ENCODE measurements at places on chromosomes 16 and 17.

GRCh38 chr16:23156110-23156509 is 6.9 kb upstream of the USP31 start:
- DNase-seq: no peak

DNA sequence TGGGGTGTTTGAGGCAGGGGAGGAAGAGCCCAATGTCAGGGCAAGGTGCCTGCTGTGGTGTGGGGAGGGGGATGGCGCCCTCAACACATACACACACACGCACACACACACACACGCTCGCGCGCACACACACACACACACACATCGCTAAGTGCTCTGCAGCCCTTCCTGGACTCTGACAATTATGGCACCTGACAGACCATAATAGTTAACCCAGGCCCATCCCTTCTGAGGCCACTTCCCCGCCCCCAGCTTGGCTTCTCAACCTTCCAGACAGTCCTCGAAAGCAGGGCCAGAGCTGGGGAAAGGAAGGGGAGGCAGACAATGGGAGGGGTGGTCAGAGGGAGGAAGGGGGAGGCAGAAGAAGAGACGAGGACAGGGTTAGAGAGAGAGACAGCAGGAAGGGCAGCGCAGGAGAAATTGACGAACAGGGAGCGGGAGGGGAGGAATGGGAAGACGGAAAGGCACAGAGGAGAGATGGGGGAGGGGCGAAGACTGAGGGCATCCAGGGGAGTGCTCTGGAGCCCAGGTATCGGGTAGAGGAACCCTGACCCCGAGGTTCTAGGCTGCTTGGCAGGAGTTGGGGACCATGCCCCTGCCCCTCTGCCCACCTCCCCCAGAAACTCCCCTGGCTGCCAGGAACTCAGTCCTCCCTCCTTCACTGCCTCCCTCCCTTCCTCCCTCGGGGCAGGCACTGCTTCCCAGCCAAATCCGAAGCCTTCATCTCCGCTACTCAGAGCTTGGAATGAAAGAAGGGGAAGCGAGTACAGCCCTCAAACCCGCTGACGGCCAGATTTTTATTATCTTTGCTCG is 4.0 kb downstream of the SRCIN1 start:
- DNase-seq: no peak

- DNase-seq: no peak
These were observed 79.9 kb downstream of the GPRC5B start for GRCh38 chr16:19804538-19805323.

GRCh38 chr16:52113533-52114183 is 433.3 kb downstream of the TOX3 start:
- no peak for DNase-seq

DNA sequence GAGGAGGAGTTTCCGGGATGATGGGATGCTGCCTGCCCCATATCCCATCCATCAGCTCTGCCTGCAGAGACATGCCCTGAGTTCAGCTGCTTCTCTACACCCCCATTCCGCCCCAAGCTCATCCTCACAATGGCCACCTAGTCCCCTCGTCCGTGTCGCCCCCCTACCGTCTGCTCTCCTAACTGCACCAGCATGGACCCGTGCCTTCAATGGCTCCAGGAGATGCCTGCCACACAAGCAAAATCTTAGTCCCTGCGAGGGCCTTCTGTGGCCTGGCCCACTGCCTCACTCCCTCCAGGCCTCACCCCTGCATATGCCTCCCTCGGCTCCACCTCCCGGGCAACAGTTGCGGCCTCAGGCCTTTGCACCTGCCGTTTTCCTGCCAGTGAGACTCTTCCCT is 1.8 kb upstream of the TELO2 start:
- no peak for DNase-seq

DNA sequence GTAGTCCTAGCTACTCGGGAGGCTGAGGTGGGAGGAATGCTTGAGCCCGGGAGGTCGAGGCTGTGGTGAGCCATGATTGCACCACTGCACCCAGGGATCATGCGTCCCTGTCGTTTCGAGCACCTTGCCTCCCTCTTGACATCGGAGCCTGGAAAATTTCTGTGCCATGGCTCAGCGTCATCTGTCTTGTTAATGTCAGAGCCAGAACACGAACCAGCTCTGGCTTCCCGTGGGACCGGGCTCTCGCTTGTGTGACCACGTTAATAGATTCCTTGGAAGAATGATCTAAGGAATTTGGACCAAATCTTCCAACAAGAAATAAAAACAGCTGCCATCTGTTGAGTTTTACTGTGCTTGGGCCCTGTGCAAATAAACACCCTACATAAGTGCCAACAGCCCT is 117.7 kb downstream of the ABCC1 start:
- DNase-seq: no peak

- DNase-seq: no peak
These were observed 719.0 kb downstream of the KCNJ18 start for GRCh38 chr17:22411185-22411784.

- no peak for DNase-seq
These were observed 40.2 kb downstream of the TSC2 start for GRCh38 chr16:2087748-2088631.

GRCh38 chr17:49388290-49388640 is 26.2 kb upstream of the ZNF652 start:
- peak; percentile 50 for DNase-seq
